ENCODE measurements at places on chromosomes 6 and 20.

- DNase-seq, result no peak
Observed at GRCh38 chr20:12153628-12154027, 235.9 kb downstream of the BTBD3 start.

GRCh38 chr20:20778676-20779075, 66.2 kb upstream of the RALGAPA2 start:
- DNase-seq, result no peak

- DNase-seq, result no peak
Observed at GRCh38 chr20:46139908-46140482, 21.9 kb downstream of the CD40 start.

GRCh38 chr6:139927742-139928305, 553.4 kb upstream of the CITED2 start:
- no peak for DNase-seq

- DNase-seq, result no peak
Observed at GRCh38 chr6:135306166-135306565, 125.1 kb downstream of the MYB start.

DNA sequence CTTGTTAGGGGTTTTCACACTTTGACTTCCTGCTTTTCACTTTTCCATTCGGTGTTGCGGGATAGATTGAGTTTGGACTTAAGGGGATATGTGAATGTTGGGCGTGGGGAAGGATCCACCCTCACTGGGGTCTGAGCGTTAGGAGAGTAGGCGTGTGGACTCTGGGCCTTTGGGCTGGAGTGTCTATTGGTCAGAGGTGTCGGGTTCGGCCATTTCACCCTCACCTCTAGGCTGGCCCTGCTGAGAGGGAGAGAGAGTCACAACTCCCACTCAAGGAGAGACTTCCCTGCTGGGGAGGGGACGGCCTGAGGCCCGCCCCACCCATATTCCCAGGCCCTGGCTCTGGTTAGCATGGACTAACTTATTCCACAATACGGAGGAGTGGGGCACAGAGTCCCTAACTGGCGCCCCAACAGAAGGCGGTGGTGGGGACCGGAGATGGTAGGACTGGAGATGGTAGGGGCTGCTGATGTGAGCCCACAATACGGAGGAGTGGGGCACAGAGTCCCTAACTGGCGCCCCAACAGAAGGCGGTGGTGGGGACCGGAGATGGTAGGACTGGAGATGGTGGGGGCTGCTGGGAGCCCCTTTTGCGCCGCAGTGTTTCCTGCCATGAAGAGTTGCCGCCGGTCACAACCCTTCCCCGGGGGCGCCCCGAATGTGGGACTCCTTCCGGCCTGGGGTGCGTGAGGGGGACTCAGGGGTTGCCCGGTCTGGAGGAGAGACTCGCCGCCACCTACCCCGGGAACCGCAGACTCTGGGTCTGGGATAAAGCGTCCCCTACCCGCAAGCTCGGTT, 1.4 kb upstream of the PTPRA start:
- DNase-seq, result no peak

- no peak for DNase-seq
Observed at GRCh38 chr20:31860390-31861134, 9.8 kb downstream of the DUSP15 start.

GRCh38 chr6:63348836-63349235, 29.1 kb upstream of the LGSN start:
- no peak for DNase-seq

DNA sequence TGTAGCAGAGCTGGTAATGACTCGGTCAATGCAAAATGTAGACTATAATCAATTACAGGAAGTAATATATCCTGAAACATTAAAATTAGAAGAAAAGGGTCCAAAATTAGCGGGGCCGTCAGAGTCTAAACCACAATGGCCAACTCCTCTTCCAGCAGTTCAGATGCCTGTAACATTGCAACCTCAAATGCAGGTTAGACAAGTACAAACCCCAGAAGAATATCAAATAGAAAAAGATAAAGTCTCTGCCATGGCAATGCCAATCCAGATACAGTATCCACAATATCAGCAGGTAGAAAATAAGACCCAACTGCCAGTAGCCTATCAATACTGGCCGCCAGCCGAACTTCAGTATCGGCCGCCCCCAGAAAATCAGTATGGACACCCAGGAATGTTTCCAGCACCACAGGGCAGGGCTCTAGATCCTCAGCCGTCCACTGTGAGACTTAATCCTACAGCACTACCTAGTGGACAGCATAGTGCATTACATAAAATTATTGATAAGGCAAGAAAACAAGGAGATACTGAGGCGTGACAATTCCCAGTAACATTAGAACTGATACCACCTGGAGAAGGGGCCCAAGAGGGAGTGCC, 158.4 kb downstream of the GPX5 start:
- DNase-seq, result no peak

- no peak for DNase-seq
Observed at GRCh38 chr6:43921548-43922425, 151.8 kb downstream of the VEGFA start.

- DNase-seq, result peak; percentile 76
Observed at GRCh38 chr6:166381733-166382499, 824 bp downstream of the MPC1 start.

DNA sequence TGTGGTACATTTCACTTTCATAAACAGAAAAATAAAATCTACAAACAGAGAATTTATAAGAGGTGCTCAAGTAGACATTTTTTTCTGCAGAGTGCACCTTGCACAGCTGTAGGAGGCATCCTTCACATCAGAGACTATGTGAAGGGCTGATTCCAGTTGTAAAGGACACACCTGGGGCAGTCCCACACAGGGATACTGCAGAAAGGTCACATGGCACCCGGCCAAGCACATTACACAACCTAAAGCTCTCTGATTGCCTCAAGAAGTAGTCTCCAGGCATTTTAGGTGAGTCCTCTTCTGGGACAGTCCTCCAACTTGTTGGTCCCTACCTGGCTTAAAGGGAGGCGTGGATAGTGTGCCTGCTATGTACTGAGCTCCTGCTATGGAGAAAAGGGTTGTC, 502.9 kb upstream of the NOX3 start:
- no peak for DNase-seq

GRCh38 chr20:63587776-63588591, 13.9 kb upstream of the HELZ2 start:
- DNase-seq, result no peak

- DNase-seq, result peak; percentile 82
Observed at GRCh38 chr6:125746731-125747588, 2.5 kb upstream of the HEY2 start.

DNA sequence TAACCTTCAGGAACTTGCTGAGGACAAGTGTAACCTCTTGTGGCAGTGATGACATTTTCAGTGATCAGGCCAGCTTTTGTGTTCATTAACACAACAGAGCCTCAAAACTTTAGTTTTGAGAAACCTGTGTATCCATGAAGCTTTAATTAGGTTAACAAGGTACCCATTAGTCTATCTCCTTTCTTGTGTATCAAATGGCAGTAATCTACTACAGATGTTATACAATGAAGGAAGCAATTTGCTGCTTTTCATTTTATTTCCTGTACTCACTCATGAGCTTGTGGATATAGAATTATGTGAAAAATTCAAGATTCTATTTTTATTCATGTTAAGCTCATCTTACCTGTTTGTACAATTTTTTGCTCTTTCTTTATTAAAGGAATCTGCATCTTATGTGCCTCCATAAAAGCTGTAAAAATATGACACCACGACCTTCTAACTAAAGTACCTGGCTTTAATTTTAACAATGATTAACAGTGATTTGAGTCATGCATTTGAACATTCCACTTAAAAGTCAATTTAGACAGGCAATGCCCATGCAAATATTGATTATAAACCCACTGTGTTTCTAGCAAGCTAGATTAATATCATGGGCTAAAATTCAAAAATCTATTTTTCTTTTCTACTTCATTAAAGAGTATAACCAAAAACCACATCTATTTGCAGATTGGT, 897.3 kb downstream of the KIF16B start:
- DNase-seq, result no peak

DNA sequence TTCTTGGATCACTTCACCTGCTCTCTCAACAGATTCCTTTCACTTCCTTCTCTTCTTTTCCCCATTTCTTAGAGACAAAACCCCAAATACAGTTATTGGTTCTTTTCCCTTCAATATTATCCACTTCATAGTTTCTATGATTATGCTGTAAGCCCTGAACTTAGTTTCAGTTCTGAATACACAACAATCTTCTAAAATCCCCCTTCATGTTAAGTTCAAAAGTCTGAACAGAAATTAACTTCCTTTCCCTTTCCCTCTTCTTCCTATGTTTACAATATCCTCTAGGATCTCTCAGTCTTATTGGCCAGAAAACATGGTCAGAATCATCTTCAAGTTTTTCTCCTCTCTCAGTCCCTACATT, 57.7 kb downstream of the OGFRL1 start:
- no peak for DNase-seq

GRCh38 chr6:128500014-128500413, 20.4 kb downstream of the PTPRK start:
- DNase-seq, result no peak

- DNase-seq, result no peak
Observed at GRCh38 chr20:40673442-40673841, 15.6 kb downstream of the MAFB start.

DNA sequence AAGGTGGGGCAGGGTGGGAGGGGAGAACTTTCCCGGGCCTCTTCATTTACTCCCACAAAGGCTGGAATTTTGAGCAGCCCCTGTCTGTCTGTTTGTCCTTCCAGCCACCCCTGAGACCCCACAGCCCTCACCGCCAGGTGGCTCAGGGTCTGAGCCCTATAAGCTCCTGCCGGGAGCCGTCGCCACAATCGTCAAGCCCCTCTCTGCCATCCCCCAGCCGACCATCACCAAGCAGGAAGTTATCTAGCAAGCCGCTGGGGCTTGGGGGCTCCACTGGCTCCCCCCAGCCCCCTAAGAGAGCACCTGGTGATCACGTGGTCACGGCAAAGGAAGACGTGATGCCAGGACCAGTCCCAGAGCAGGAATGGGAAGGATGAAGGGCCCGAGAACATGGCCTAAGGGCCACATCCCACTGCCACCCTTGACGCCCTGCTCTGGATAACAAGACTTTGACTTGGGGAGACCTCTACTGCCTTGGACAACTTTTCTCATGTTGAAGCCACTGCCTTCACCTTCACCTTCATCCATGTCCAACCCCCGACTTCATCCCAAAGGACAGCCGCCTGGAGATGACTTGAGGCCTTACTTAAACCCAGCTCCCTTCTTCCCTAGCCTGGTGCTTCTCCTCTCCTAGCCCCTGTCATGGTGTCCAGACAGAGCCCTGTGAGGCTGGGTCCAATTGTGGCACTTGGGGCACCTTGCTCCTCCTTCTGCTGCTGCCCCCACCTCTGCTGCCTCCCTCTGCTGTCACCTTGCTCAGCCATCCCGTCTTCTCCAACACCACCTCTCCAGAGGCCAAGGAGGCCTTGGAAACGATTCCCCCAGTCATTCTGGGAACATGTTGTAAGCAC, 46.0 kb upstream of the TTPAL start:
- DNase-seq, result no peak

GRCh38 chr6:11580686-11581405, 43.3 kb downstream of the TMEM170B start:
- no peak for DNase-seq

DNA sequence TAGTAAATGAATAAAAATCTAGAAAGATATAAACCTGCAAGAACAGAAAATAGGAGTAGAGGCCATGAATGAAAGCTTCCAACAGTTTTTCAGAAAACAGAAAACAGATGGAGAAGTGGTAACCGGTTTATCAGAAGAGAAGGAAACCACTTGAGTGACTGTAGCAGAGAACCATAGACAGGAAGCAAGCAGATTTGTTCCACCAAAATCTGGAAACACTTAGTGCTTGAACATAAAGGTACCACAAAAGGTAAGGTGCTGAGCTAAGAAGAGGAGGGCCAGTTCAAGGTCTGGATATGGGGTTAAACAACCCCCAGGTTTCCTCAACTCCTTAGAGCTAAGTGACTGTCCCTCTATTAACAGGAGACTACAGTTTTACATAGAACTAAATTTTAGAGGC, 9.2 kb upstream of the KIAA0319 start:
- DNase-seq, result no peak

GRCh38 chr6:168390749-168391420, 50.1 kb upstream of the SMOC2 start:
- DNase-seq, result no peak

DNA sequence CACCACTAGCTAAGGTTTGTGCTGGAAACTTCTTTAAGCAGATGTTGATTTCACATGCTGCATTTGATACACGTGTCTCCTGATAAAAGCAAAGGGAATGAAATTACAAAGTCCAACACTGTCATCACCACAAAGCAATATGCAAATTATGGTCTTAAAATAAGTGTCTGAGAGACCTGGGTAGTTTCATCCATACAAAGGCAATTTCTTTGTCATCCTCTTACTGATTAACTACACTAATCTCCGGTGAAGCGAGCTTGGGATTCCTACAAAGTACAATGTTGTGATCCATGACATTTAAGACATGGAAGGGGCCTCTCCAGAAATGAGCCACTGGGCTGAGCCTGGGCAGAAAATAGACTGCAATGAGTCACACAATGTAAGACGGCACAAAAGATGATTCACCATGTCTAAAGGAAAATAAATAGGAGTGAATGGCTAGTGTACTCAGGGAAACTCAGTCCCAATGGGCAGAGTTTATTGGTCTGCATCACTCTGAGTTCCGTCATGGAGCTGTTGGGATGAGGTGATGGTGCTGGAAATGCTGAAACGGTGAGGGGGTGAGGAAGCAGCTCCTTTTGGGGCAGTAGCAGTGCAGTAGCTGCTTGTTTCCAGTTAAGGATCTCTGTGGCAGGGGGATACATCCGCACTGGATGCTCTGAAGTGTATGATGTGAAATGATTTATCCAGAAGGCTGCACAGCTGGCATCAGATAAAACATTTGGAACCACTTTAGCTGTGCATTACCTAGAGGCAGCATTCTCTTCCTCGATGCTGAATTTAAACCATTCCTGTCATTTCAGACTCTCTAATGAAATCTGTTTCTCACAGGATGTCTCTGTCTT, 103.3 kb downstream of the IBTK start:
- peak; percentile 72 for DNase-seq

GRCh38 chr6:88899569-88900316, 63.7 kb downstream of the RNGTT start:
- DNase-seq, result no peak

DNA sequence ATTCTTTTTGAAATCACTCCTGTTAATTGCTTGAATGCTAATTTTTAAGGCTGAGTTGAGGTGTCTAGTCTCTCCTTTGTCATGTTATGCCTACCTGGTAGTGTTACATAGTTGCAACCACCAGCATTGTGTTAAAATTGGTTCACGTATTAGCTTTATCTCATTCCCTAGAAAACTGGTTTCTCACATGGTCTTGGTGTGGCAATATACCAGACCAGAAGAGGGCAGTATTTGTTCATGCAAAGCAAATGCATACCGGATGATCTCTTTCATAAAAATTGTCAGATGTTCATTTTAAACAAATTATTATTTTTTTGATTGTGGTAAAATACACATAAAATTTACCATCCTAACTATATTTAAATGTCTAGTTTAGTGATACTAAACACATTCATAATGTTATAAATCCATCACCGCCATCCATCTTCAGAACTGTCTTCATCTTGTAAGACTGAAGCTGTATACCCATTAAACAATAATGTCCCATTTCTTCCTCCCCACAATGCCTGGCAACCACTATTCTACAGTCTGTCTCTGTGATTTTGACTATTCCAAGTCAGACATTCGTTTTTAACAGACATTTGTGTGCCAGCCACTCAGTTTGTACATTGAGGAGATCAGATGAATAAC, 92.8 kb downstream of the ATRN start:
- DNase-seq, result no peak

- peak; percentile 73 for DNase-seq
Observed at GRCh38 chr6:1325461-1326309, 13.8 kb downstream of the FOXQ1 start.
